ENCODE measurements at places on chromosomes 2 and 18.

DNA sequence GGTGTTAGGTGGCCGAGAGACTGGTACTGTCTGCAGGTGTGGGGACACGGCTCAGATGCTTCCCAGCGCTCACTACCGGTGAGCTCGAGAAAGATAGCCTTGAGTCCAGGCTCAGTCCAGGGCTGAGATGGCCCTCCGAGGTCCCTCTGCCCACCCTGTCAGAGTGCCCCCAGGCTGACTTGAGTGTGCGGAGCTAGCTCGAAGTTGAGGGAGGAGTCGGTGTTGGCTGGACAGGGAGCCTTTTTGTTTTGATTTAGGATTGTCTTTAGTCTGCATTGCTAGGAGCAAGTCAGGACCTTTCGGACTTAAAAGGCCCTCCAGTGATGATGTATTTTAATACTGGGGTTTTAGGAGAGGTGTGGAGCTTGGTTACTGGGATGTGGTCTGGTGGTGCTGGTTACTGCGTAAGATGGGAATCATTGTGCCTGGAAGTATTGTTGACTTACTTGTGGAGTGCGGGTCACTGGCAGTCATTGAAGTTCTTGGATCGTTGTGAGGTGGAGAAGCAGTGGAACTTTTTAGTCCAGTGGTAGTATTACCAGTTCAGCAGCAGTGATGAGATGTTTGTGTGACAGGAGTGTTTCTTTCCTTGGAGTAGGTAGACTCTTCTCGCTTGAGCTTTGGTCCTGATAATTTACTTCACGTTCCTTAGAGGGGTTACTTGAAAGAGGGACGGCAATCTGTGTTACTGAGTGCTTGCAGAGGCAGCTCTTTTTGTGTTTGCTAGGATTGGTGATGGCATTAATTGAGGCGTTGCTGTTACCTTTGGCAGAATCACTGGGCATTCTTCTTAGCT is 633 bp downstream of the KIAA1328 start:
- peak; percentile 46 for DNase-seq

- DNase-seq, result no peak
Measured at GRCh38 chr2:10297959-10298531, 4.7 kb upstream of the HPCAL1 start.

GRCh38 chr2:88296247-88296646 is 126.1 kb downstream of the THNSL2 start:
- DNase-seq, result no peak

DNA sequence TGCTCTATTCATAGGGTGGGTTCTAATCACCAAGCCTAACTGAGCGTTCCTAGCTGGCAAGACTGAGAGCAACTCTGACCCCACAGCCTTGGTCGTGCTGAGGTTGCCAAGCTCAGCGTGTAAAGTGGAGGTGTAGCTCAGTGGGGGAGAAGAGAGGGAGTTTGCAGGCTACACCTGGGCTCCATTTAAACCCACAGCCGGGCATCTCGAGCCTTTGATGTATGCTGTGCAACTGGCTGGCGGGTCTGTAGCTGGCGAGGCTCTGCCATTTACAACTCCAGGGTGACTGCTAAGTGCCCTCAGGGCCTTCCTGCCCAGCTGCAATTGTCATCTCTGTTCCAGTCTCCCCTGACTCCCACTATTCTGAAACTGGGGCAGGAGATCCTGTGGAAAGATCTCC is 20.0 kb upstream of the CHRNA1 start:
- DNase-seq, result no peak

GRCh38 chr2:189391201-189391600 is 50.1 kb upstream of the WDR75 start:
- DNase-seq, result no peak

DNA sequence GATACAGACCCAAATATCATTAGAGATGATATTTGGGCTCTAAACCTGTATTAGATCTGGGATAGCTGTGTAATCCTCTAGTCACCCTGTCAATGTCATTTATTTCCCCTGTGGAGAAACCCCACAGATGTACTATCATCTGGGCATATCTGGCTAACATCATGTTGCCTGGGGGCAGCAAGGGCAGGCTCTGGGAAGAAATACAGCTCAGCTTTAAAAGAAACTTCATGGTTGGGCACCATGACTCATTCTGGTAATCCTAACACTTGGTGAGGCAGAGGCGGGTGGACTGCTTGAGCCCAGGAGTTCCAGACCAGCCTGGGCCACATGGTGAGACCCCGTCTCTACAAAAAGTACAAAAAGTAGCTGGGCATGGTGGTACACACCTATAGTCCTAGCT is 282.5 kb downstream of the SLC8A1 start:
- DNase-seq, result no peak

DNA sequence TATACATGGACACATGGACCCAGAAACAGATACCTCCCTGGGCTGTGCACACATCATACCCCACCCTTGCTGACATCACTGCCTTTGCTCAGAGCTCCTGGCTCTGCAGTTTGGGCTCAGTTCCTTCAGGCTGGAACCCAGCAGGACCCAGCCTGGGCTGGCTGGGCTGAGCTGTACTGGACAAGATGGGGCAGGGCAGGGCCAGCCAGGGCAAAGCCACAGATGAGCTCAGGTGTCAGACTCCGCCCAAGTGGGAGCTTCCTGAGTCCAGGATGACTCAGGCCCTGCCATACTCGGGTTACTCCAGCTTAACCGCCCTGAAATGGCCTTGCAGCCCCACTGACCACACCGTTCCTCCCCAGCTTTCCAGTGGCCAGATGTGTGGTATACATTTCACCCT is 284.9 kb downstream of the OSR1 start:
- no peak for DNase-seq

DNA sequence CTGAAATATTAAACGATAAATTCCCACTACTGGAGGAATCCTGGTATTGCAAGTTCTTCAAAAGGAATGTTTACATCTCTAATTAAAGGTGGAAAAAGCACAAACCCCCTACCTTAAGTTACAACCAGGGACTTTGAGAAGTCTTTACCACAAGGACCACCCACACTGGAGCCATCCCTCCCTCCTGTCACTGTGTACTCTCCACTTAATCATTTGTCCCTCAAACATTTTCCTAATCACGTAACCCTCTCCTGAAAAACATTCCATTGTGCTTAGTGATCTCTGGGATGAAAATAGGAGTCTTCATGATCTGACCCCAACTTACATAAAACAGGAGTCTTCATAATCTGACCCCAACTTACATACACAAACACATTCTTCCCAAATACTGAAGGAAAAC is 85.7 kb downstream of the SUCLG1 start:
- DNase-seq, result no peak

GRCh38 chr18:75407468-75408437 is 19.8 kb downstream of the SMIM21 start:
- no peak for DNase-seq

DNA sequence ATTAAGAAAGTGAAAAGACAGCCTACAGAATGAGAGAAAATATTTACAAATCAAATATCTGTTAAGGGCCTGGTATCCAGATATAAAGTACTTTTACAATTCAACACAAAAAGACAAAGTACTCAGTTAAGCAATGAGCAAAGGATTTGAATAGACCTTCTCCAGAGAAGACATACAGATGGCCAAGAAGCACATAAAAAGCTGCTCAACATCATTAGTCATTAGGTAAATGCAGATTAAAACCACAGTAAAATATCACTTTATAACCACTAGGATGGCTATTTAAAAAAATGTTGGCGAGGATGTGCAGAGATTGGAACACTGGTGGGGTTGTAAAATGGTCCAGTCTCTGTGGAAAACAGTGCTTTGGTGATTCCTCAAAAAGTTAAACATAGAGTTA is 38.9 kb downstream of the RAB31 start:
- no peak for DNase-seq

- DNase-seq, result no peak
Measured at GRCh38 chr18:73626859-73627258, 520.8 kb downstream of the FBXO15 start.

- DNase-seq, result no peak
Measured at GRCh38 chr2:171952276-171952675, 30.0 kb downstream of the HAT1 start.

GRCh38 chr18:34863702-34864101 is 153.6 kb downstream of the DTNA start:
- DNase-seq, result no peak

GRCh38 chr18:45650321-45650720 is 35.0 kb downstream of the SLC14A2 start:
- DNase-seq, result no peak

DNA sequence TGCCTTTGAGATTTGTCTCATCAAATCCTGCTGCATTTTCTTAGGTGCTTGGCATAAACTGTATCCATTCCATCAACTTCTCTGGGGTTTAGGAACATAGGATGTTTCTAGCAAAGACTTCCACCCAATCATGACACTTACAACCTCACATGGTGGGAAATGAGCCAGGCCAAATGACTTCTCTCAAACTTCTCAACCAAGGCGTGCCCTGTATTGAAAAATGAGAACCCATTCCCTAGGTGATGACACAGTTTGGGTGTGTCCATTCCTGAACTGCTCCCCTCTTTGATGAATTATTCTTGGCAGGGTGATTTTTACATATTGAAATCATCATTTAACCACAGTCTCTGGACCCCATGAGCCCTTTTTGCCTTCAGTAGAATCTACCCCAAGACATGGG is 161.1 kb downstream of the EN1 start:
- DNase-seq, result no peak

GRCh38 chr18:14086458-14087231 is 45.6 kb downstream of the ZNF519 start:
- peak; percentile 39 for DNase-seq

GRCh38 chr2:132519566-132519965 is 103.0 kb downstream of the GPR39 start:
- no peak for DNase-seq

Data from HEK293T (cell line).